ENCODE measurements at places on chromosomes 7 and 10. TPM values are rescaled to one million over a fixed set of nuclear protein-coding genes. Genes with fewer than 3 reads are reported as not detected.

Gene C10orf62
- not detected for total RNA-seq

Gene ATOH7
- total RNA-seq, result not detected

Gene SERPINE1
- 0.36 TPM for total RNA-seq

Gene VPS26A
- 24.7 TPM for total RNA-seq

Gene PTF1A
- total RNA-seq, result not detected

Gene MEIG1
- total RNA-seq, result not detected

Gene EGR2
- 268 TPM for total RNA-seq

DNA sequence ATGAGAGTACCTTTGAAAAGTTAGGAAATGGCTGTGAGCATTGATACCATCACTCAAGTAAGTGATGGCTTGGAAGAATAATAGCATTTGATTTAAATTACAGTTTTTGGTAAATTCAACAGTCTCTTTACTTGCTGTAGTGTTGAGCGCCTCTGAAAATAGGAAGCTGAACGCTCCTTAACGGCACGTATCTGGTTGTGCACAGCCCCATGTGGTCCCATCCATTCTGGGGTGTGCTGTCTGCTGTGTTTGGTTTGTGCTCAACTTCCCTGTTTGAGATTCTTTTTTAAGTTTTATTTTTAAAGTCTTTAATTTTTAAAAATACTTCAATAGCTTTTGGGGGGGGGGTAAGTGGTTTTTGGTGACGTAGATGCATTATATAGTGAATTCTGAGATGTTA, 51.5 kb downstream of the DNAJB6 start:
- peaks cover 34% of the 10 kb centered on the region for H3K36me3 ChIP-seq
- no peak overlapping the region for H3K4me3 ChIP-seq
- DNase-seq, result no peak
- no peaks in the 10 kb centered on the region for H3K27me3 ChIP-seq
- peaks cover 33% of the 10 kb centered on the region for H3K4me1 ChIP-seq

DNA sequence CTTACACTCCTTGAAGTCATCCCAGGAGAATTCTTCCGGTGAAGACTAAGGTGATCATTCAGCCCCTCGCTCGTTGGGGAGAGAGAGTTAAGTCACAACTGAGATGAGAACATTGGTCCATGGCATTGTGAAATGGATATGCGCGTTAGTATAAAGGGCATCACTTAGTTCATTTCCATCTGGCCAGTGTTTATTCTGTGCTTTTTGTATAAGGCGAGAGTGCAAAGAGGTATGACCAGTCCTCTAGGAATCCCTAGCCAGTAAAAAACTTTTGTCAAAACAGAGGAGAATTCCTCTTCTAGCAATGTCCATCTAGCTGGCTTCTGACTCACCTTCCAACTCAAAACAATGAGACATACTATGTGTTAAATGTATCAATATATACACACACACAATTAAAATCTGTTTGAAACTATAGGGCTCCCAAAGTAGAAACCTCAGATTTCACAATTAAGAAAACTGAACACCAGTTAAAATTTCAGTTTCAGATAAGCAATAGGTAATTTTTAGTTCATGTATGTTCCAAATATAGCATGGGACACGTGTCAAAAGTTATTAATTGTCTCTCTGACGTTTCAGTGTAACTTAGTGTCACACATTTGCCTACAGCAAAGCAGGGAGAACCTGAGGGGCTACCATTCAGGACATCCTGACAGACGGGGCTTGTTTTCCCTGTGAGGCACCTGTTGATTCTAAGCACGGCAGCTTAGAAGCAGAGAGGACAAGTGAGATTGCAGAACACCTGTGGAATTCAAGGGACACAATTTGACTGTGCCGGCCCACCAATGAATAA, 158.9 kb downstream of the KLF6 start:
- H3K36me3 ChIP-seq, result no peaks in the 10 kb centered on the region
- H3K4me3 ChIP-seq, result no peak overlapping the region
- H3K27ac ChIP-seq, result no peak overlapping the region
- H3K4me1 ChIP-seq, result peaks cover 28% of the 10 kb centered on the region
- peaks cover 16% of the 10 kb centered on the region for H3K27me3 ChIP-seq

DNA sequence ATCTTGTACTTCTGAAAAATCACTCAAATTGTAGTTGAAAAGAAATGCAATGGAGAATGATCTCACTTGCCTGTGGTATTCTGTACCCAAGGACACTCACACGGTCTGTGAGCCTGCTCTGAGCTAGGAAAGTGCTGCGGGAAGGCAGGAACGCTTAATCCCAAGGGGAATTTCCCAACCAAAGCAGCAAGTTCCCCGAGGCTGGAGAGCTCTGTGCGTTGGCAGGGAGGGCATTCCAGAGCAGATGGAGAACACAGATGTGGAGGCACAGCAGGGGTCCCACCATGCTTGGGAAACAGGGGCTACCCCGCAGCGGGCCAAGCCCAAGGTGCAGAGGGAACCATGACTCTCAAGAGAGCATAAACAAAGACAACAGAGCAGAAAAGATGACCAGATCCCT, 13.6 kb downstream of the SVIL start:
- DNase-seq, result no peak
- no peak overlapping the region for H3K4me3 ChIP-seq
- no peaks in the 10 kb centered on the region for H3K4me1 ChIP-seq
- H3K27ac ChIP-seq, result no peak overlapping the region
- no peaks in the 10 kb centered on the region for H3K27me3 ChIP-seq

DNA sequence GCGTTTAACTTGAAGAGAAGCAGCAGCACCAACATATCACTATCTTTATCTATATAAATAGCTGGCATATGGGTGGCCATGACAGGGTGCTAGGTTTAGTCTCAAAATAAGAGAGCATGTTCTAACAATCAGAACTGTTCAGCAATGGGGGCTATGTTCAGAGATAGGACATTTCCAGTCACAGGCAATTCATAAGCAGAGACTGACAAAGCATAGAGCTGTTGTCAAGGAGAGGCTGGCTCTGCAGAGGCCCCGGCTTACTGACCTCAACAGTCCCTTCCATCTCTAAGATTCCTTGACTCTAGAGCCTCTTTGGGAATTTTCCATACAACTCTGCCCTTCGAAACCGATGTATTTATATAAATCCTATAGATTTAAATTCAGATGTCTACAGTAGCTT, 17.2 kb downstream of the ANK3 start:
- DNase-seq, result no peak
- H3K36me3 ChIP-seq, result no peaks in the 10 kb centered on the region
- no peaks in the 10 kb centered on the region for H3K4me1 ChIP-seq
- H3K27me3 ChIP-seq, result no peaks in the 10 kb centered on the region
- H3K27ac ChIP-seq, result no peak overlapping the region

- no peaks in the 10 kb centered on the region for H3K27me3 ChIP-seq
- DNase-seq, result no peak
- H3K4me1 ChIP-seq, result no peaks in the 10 kb centered on the region
- no peak overlapping the region for H3K4me3 ChIP-seq
Measured at GRCh38 chr7:11415101-11415500, 416.9 kb downstream of the THSD7A start.

DNA sequence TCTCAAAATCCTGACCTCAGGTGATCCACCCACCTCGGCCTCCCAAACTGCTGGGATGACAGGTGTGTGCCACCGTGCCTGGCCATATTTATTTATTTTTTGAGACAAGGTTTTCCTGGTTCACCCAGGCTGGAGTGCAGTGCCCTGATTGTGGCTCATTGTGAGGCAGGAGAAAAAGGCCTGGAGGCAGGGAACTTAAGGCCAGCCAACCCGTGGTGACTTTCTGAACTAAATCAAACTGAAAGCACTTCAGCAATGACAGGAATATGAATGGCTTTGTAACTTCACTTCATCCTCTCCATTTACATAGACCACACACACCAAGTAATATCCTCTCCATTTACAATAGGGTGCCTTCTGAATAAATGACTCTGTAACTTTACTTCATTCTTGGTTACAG, 124.4 kb downstream of the CCDC3 start:
- no peaks in the 10 kb centered on the region for H3K4me1 ChIP-seq
- no peak overlapping the region for H3K4me3 ChIP-seq
- H3K27ac ChIP-seq, result no peak overlapping the region
- H3K27me3 ChIP-seq, result peaks cover 8% of the 10 kb centered on the region

GRCh38 chr7:66359656-66360211, 154.6 kb downstream of the TPST1 start:
- H3K4me3 ChIP-seq, result no peak overlapping the region
- no peaks in the 10 kb centered on the region for H3K27me3 ChIP-seq
- no peaks in the 10 kb centered on the region for H3K36me3 ChIP-seq
- H3K27ac ChIP-seq, result no peak overlapping the region
- DNase-seq, result no peak

DNA sequence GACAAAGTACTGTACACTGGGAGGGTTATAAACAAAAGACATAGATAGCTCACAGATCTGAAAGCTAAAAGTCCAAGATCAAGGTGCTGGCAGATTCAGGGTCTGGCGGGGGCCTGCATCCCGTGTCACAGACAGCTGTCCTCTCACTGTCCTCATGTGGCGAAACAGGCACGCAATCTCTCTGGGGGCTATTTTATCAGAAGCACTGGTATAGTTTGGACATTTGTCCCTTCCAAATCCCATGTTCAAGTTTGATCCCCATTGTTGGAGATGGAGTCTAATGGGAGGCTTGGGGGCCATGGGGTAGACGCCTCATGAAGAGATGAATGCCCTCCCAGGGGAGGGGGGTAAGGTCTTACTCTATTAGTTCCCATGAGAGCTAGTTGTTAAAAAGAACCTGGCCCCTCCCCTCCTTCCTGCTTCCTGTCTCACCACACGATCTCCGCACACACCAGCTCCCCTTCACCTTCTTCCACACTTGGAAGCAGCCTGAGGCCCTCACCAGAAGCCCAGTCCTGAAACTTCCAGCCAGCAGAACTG, 72.5 kb upstream of the UCN3 start:
- peaks cover 30% of the 10 kb centered on the region for H3K36me3 ChIP-seq
- peaks cover 74% of the 10 kb centered on the region for H3K4me1 ChIP-seq
- H3K4me3 ChIP-seq, result peak overlapping the region; percentile 93

Measured in activated T-helper 1 cell treated with anti-CD3 and anti-CD28 coated beads, Interleukin-12 subunit alpha, Interleukin-12 subunit beta, Interleukin-2, Interleukin-4 antibody, amounts not matched to agents 30 ng/mL and 10 ng/mL and 1 ng/mL, durations not matched to agents 14 hours and 24 hours and 36 hours (primary cell).